ENCODE measurements at places on chromosomes 16 and 17.

DNA sequence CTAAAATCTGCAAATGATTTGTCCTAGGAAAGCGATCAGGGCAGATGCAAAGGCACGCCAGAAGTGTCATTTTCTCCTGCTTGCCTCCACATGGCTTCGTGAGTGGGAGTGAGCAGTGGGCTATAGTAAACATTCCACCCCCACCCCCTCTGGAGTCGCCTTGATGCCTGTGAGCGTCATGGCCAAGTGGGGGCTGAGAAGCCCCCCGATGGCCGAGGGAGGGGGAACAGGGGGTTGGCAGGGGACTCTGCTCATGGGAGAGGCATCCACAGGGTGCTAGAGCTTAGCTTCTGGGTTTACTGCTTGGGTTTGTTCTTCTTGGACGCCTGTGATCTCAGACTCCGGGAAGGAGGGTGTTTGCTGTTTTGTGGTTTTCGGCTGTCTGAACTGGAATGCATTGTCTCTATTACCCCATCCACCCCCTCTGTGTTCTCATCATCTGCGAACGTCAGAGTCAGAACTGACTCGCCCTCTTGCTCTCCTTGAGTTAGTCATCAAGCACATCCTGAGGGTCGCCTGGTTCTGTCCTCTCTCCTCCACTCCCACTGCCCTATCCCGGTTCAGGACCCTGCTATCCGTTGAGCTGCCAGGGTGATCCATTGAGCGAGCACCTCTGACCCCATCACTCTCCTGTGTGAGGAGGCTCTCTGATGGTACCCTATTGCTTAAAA lies 15.4 kb downstream of the TNS4 start:
- DNase-seq = no peak

DNA sequence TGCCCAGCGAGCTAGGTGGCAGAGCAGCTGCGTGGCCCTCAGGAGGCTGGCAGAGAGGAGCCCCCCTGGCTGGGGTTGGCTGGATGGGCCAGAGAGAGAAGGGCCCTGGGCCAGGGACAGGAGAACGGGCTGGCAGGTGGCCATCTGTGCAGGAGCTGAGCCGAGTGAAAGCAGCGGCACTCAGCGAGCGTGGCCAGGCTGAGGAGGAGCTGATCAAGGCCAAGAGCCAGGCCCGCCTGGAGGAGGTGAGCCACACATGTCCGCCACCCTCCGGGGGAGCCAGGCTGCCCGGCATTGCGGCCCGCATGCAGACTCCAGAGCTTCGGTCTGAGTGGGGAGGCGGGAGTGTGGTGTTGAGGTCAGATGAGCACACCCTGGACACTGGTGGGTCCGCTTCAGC lies 2.1 kb upstream of the RAC3 start:
- DNase-seq = no peak

GRCh38 chr16:77459534-77460254 lies 24.9 kb upstream of the ADAMTS18 start:
- DNase-seq = no peak

- DNase-seq = no peak
These were observed 7.0 kb downstream of the DPEP1 start for GRCh38 chr16:89620406-89620841.

- no peak for DNase-seq
These were observed 6.2 kb downstream of the CRISPLD2 start for GRCh38 chr16:84825896-84826557.

GRCh38 chr17:56866496-56866895 lies 32.5 kb downstream of the DGKE start:
- no peak for DNase-seq

GRCh38 chr16:72711823-72712222 lies 336.1 kb downstream of the ZFHX3 start:
- no peak for DNase-seq

DNA sequence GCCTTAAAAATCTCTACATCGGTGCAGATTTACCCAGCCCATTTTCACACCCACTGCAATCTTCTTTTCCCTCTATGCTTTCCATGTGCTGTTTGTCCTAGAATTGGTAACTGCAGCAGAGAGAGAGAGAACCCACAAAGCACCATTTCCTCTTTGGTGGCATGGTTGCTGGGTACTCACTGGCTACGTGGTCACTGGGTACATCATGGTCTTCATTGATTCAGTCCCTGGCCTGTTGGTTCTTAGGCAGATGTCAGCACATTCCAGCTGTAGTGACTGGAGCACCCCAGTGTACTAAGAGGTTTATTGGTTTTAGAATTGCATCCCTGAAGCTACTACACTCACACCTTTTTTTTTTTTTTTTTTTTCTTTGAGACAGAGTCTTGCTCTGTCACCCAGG lies 156.1 kb upstream of the CACNG5 start:
- no peak for DNase-seq

DNA sequence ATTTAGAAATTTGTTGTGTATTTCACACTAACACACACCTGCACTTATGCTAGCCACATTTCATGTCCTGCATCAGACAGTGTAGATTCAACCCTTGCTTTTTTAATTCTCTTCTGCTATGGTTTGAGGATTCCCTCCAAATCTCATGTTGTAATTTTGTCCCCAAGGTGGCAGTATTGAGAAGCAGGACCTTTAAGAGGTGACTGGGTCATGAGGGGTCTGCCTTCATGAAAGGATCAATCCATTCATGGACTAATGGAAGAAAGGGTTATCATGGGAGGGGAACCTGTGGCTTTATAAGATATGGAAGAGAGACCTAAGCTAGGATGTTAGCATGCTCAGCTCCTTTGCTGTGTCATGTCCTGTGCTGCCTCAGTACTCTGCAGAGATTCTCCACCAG lies 1032.2 kb downstream of the CDH11 start:
- DNase-seq = no peak

GRCh38 chr16:87057211-87057881 lies 259.8 kb downstream of the C16orf95 start:
- DNase-seq = no peak

GRCh38 chr16:66728117-66728787 lies 23.2 kb downstream of the DYNC1LI2 start:
- DNase-seq = no peak

DNA sequence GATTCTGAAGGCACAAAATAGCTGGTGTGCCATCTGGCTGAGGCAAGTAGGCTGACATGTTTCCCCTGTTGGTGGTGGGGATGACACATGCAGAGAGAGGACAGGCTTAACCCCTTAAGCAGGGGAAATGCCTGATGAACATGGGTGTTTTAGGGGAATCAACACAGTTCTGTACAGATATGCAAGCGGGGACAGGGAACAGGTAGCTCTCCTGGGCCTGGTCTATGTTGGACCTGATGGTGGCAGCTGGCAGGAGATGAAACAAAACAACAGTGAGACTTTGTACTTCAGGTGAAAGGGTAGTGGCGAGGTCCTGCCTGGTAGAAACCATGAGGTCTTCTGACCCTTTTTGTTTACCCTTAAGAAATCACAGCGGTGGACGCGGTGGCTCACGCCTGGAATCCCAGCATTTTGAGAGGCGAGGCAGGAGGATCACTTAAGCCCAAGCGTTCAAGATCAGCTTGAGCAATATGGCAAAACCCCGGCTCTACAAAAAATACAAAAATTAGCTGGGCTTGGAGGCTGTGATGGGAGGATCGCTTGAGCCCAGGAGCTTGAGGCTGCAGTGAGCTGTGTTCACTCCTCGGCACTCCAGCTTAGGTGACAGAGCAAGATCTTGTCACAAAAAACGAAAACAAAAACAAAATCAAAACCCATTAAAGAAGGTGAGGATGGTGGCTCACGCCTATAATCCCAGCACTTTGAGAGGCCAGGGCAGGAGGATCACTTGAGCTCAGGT lies 10.5 kb downstream of the OR1F1 start:
- DNase-seq = no peak

DNA sequence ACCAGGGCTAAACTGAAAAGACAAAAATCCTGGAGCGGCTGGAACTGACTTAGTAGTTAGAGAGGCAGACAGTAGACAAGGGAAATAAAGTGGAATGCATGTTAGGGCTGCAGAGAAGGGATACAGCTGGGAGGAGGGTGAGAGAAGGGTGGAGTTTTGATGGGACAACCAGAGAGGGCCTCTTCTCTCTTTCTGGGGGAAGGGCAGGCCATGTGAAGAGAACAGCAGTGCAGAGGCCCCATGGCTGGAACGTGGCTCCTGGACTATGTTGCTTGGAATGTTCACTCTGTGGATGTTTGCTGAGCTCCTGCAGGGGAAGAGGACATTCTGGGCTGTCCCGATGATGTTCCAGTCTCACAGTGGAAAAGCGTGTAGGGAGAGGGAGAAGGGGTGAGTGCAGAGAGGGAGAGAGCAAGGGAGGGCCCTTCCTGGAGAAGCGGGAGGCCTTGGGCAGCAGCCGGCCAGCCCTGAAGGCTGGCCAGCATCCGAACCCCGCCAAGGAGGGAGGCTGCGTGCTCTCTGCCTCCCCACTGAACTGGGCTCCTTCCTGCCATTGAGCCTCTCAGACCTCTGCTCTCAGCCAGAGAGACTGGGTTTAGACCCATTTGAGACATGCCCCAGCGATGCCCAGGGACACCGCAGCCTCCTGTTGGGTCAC lies 33.1 kb upstream of the GSE1 start:
- DNase-seq = no peak

GRCh38 chr16:73019457-73020362 lies 28.2 kb downstream of the ZFHX3 start:
- no peak for DNase-seq

- DNase-seq = no peak
These were observed 18.6 kb upstream of the ENDOV start for GRCh38 chr17:80396157-80397033.

DNA sequence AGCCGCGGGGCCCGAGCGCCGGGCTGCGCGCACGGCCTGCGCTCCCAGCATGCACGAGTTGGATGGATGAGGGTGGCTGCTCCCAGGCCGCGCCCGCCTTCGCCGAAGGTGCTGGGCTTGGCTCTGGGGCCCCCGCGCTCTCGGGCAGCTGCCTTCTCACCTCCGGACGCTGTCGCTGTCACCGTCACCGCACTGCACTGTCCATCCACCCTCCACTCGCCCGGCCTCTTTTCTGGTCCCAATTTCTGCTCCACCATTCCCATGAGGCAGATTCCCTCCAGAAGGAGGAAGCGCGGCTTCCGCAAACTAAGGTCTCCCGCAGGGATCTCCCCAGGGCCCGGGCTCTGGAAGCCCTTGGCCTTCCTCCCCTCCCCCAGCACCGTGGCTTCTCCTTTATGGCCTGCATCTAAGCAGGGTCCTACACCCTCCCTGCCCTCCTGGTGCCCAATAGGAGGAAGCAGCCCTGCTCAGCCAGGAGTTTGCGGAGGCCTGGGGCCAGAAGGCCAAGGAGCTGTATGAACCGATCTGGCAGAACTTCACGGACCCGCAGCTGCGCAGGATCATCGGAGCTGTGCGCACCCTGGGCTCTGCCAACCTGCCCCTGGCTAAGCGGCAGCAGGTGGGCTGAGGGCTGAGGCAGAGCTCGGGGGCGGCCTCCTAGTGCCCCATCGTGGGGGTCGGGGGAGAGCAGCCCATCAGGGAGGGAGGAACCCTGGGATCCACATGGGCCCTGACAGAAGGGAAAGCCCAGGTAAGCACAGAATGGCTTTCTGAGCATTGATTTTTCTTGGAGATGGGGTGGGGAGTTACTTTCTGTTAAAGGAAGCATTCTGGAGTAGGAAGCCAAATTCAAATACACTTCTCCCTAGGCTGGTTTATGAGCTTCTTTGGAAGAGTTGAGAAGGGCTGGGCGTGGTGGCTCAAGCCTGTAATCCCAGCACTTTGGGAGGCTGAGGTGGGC lies 899 bp downstream of the ACE start:
- no peak for DNase-seq

GRCh38 chr17:45648642-45649041 lies 135.5 kb upstream of the CRHR1 start:
- no peak for DNase-seq

DNA sequence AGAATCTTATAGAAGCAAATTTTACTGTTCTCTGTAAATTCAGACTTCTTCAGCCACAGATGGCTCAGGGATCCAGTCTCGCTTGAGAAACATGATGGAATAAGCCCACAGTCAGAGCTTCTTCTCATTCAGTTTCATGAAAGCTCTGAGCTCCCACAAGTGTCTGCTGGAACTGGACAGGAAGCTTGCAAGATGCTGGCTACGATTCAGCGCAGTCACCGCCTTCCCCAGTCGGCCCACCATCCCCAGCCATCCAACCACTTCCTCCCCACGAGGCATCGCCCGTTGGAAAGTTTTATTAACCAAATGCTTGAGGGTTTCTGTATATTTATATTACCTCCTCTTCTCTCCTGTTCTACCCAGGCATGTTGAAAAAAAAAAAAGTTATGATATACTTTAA lies 171.7 kb downstream of the ZFHX3 start:
- no peak for DNase-seq

- no peak for DNase-seq
These were observed 43.2 kb downstream of the C16orf82 start for GRCh38 chr16:27109666-27110523.

GRCh38 chr17:17887752-17888304 lies 51.0 kb upstream of the SREBF1 start:
- no peak for DNase-seq

- no peak for DNase-seq
These were observed 10.6 kb upstream of the CES3 start for GRCh38 chr16:66950437-66950836.

- no peak for DNase-seq
These were observed 6.9 kb downstream of the TXNDC11 start for GRCh38 chr16:11735787-11736186.

DNA sequence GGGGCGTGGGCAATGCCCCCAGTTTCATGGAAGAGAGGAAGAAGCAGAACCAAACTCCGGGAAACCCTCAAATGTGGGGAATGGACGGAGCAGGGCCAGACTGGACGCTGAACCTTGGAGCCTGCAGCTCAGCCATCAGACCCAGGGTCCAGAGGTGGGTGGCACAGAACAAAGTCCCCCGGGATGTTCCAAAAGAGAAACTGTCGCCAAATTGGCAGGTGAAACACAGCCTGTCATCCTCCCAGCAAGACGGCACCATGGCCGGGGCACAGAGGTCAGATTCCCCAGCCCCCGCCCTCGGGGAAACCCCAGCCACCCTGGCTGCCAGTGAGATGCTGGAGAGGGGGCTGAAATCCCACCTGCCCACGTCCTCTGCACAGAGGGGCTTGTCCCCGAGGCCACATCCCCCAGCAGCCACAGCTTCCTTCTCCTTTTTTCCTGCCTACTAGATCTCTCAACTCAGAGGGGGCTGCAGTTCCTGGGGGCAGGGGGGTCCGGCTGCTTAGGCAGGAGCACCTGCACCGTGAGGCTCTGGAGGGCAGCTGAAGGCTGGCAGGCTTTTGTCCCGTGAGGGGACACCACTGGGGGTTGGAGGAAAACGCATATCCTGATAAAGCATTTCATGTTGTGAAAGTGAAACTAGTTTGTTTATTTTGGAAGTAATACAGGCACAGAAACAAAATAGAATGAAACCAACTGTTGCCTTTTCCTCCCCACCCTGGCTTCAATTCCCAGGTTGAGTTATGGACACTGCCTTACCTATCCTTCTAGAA lies 1.2 kb upstream of the SECTM1 start:
- no peak for DNase-seq

GRCh38 chr16:78961464-78961863 lies 639.1 kb downstream of the MAF start:
- DNase-seq = no peak
